Activated CD4-positive, alpha-beta T cell treated with anti-CD3 and anti-CD28 coated beads, Interleukin-2, amount 50 U/mL, for 4 hours (primary cell): ENCODE measurements at places on chromosomes 7 and 10.

DNA sequence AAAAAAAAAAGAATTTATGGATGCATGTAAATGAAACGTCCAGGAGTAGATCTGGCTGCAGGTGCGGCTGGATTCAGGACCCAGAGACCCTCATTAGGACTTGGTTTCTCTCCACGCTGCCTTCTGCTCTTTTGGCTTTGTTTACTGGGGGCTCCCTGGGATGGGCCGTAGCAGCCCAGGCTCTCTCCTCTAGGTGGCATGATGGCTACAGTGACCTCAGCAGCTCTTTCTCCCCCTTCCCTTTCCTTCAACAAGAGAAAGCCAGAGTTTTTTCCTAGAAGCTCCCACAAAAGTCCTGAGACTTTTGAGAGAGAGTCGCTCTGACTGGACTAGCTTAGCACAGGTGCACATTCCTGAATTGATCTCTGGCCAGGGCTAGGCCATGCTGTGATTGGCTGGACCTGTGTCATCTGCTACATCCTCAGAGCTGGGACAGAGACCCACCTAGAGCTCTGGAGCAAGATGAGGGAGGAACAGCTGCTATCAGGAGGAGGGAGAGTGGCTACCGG is 67.8 kb upstream of the PDCD4 start:
- DNase-seq: peak; percentile 17

DNA sequence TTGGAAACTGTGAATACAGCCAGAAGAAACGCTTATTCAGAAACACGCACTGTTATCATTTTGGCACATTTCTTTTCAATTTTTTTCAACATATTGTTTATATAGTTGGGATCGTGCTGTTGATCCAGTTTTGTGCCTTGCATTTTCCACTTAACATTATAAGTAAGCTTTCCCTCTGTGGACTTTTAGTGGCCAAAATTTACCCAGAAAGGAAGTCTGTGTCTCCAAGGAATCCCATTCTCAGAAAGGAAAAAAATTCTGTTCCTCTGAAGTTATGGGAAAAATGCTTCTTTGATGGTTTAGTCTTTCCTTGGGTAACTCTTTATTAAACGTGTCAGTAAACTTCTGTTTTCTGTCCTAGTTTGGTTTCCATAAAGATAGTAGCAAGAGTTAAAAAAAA is 280.0 kb downstream of the REEP3 start:
- no peak for DNase-seq

- DNase-seq: no peak
Measured at GRCh38 chr10:112835944-112836451, 114.0 kb upstream of the TCF7L2 start.

DNA sequence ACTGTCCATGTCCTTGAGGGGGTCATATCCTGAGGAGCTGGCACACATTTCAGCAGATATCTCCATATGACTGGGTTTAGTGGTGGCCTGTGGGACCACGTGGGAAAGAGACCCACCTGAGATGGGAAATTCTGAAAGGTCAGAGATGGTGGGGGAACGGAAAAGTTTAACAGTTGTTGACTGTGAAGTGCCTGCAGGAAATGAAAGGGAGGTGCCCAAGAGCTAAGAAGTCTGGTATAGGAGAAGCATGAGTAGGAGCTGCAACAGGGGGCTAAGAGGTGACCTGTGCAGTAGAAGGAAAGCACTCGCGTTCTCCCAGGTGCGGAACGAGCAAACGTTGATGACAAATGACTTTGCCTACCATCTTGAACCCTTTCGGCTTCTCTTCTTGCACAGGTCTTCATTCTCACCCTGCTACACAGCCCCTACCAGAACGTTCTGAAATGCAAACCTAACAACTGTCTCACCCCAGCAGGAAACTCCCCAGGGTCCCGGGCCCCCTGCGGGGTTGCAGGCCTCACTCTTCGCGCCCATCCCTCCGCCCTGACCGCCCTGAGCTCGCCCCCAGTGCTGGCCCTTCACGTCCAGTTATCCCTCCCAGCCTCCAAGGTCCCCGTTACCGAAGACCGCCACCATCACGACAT is 9.8 kb upstream of the FXYD4 start:
- DNase-seq: peak; percentile 30

- DNase-seq: no peak
Measured at GRCh38 chr7:36085096-36085495, 68.0 kb upstream of the EEPD1 start.

DNA sequence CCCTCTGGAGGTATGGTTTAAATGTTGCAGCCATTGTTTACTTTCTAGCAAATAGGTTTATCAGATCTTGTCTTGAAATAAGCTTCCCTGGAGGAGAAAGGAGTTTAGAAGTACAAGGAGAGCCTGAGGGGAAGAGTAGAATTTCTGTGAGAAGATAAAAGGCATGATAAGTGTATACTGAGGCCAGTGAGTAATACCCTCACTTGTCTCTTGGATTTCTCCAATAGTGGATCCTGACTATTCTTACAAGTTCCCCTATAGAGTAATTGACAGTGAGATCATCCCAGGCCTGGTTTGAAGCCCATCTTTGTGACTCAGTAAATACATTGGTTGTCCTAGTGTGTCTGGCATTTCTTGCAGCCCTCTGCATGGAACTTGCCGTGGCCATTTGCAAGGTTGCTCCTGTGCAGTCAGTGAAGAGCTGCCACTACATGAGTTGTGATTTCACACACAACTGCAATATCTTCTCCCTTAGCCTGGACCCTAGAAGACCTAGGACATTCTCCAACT is 41.6 kb downstream of the CHN2 start:
- no peak for DNase-seq

- DNase-seq: no peak
Measured at GRCh38 chr10:6394084-6394483, 186.0 kb downstream of the PRKCQ start.

GRCh38 chr7:157690833-157691585 is 354.2 kb downstream of the DNAJB6 start:
- no peak for DNase-seq

GRCh38 chr10:17453373-17454091 is 863 bp downstream of the ST8SIA6 start:
- peak; percentile 28 for DNase-seq
